NCI-H1417 treated with DMSO at 0.1 percent for 48 hours (cell line): ENCODE measurements at places on chromosomes 12 and 14.

GRCh38 chr12:43370263-43370662 is 181.7 kb downstream of the ADAMTS20 start:
- no peak for DNase-seq

- DNase-seq: no peak
Observed at GRCh38 chr12:127487031-127487430, 779.9 kb upstream of the TMEM132C start.

GRCh38 chr14:52023518-52023917 is 34.2 kb downstream of the RTRAF start:
- no peak for DNase-seq

DNA sequence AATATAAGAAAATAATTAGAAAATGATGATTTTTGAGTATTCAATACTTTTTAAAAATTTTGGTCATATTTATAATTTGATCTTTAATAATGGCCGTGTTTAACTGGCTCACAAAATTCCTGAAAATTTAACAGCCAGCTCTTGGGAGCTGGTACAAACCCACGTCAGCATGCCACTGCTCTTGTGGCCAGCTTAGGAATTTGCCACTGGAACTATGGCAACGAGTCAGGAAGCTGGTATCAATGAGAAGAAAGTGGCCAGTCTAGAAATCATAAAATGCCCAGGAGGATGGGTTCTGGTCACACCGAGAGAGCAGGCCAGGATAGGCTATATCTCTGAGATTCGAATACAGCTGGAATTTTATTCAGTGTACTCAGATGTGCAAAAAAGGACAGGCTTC is 72.2 kb upstream of the PLEKHG3 start:
- no peak for DNase-seq

GRCh38 chr14:44961151-44961553 is 595 bp downstream of the KLHL28 start:
- DNase-seq: no peak

GRCh38 chr12:110585231-110585799 is 2.2 kb upstream of the PPTC7 start:
- no peak for DNase-seq
